NCI-H1930 (cell line): ENCODE measurements at places on chromosomes 16 and 17.

DNA sequence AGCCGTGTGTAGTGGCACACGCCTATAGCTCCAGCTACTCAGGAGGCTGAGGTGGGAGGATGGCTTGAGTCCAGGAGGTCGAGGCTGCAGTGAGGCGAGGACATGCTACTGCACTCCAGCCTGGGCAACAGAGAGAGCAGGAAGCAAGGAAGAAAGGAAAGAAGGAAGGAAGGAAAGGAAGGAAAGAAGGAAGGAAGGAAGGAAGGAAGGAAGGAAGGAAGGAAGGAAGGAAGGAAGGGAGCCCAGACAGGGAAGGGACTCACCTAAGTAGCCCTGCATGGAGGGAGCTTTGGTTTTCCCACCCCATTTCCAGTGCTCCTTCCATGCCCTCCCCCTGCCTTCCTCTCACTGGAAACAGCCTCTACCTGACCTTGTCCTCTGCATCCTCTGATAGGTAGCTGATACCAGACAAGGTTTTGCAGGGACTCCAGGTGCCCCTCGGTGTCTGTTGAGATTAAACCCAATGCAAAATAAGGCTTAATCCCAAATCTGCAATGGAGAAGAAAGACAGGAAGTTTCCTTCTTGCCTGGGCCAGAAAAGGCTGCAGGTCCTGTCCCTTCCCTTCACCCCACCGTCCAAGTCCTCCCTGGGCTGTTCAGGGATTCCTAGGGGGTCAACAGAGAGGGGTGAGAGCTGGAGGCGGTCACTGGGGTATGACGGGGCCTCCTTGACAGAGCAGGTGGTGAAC, 21.5 kb upstream of the CA4 start:
- no peak for DNase-seq

GRCh38 chr16:1097800-1098199, 1.8 kb upstream of the C1QTNF8 start:
- no peak for DNase-seq

DNA sequence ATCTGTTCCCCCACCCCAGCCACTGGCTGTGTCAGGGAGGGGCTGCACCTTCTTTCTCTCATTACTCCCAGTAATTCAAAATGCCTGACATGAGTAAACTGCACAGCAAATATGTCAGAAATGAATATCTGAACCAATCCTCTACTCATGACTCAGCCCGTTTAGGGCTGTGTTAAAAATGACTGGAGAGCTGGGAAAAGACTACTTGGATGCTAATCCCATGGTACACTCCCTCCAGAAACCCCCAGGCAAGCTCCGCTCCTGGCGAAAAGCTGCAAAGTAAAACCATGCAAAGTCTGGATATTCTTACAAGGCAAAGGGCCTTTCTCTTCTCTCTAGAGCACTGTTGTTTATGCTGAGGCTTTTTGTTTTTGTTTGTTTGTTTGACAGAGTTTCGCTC, 448.1 kb upstream of the DYNLRB2 start:
- DNase-seq: no peak

DNA sequence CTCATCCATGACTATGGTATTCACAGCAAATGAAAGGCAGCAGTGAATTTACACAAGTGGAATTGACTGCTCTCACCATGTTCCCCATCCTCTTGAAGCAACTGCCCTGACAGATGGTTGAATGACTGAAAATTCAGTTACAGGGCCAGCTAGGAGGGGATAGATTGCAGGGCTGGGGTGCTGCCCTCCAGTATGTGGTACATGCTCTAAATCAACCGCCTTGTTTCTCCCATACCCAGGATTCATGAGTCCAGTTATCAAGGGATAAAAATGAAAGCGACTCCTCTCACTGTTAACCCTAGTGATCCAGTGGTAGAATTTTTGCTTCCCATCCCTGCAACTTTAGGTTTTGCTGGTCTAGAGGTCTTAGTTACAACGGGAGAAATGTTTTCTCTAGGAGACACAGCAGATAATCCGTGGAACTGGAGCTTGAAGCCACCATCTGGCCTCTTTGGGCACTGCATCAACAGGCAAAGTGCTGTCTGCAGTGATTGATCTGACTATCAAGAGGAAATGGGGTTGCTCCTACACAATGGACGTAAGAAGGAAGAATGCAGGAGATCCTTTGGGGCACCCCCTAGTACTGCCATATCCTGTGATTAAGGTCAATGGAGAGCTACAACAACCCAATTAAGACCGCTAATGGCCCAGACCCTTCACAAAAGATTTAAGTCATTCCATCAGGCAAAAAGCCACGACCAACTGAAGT, 32.0 kb downstream of the SCPEP1 start:
- peak; percentile 49 for DNase-seq

GRCh38 chr16:78931678-78932077, 668.9 kb downstream of the MAF start:
- DNase-seq: no peak

DNA sequence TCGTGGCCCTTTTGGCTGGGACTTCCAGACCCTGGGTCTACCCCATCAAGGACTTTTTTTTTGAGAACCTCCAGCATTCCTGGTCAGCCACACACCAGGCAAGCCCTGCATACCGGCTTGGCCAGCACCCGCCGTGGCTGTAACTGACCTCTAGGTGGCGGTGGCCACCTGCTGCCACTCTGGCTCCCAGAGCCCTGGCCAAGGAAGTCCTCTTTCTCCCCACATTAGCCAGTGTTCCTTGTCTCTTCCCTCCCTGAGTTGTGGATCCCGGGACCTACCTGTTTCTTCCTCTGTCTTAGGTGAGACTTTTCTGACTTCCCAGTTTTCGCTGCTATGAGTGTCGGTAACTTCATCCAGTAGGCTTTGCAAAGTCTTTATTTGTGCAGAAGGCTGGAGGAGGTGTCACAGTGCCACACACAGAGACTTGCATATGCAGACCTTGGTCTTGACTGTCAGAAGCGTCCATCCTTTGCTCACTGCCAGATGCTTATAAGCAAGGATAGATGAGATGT, 348.3 kb downstream of the CPPED1 start:
- DNase-seq: peak; percentile 23

DNA sequence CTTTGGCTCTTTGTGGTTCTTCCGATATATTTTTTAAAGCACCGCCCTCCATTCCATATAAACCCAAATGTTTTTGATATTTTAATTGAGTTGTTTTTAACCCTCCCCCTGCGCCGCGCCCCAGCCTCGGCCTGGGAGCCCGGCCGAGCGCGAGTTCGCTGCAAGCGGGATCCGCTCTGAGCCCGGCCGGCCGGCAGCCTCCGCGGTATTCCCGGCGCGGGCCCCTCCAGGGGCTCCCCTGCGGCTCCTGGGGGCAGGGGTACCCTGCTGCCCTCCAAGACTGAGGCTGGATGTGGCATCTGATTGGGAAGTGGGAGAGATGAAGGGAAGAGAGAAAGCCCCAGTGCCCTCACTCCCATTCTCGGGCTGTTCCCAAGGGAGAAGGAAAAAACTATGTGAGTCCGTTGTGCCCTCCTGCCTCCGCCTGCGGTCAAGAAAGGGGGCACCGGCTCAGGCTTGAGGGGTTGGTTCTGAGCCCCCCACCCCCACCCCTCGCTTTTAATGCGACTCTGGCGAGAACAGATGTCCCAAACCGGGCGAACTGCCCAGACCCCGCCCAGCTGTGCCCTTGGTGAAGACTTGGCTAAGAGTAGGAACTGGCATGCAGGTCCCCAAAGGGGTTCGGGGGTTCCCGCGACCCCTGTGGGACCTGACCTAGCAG, 8.6 kb downstream of the NEUROD2 start:
- DNase-seq: no peak

DNA sequence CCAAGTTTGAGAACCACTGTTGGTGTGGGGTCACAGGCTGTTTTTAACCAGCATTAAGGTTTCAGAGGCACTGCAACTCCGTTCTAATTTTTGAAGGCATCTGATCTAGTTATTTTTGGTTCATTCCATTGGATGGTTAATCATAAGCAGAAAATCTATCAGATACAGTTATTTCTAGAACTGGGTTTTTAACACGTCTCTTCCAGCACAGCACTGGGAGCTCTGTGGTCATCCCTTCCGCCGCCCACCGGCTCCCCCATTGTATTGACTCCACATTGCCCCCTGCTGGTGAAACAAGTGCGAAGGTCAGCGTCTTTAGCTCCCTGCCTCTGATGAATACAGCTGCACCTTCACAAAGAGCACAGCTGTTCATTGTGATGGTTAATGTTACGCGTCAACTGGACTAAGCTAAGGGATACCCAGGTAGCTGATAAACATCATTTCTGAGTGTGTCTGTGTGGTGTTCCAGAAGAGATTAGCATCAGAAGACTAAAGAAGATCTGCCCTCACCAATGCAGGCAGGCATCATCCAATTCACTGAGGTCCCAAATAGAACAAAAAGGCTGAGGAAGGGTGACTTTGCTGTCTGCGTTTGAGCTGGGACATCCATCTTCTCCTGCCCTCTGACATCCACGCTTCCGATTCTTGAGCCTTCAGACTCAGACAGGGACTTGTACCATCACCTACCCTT, 8.5 kb downstream of the CCL18 start:
- peak; percentile 50 for DNase-seq

DNA sequence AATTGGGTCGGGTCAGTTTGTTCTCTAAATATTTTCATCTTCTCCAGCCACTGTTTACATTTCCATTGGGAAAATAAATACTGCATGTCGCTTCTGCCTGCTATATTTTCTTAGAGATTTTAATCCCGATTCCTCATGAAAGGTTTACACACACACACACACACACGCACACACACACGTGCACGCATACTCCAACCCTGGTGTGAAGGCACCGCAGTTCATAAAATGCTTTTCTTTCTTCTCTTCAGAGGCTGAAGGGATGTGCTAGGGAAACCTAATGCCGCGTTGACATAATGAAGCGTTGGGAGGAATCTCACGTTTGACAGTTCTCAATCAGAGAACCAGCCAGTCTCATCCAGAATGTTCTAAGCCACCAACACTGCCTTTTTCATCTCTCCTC, 222.9 kb upstream of the IRX3 start:
- no peak for DNase-seq

- DNase-seq: no peak
Observed at GRCh38 chr16:81630635-81631031, 148.5 kb upstream of the PLCG2 start.

- DNase-seq: no peak
Observed at GRCh38 chr16:57091200-57091974, 996 bp upstream of the CPNE2 start.

- no peak for DNase-seq
Observed at GRCh38 chr17:47013341-47013740, 34.3 kb upstream of the RPRML start.

- DNase-seq: no peak
Observed at GRCh38 chr16:65342231-65342866, 220.5 kb upstream of the CDH11 start.

DNA sequence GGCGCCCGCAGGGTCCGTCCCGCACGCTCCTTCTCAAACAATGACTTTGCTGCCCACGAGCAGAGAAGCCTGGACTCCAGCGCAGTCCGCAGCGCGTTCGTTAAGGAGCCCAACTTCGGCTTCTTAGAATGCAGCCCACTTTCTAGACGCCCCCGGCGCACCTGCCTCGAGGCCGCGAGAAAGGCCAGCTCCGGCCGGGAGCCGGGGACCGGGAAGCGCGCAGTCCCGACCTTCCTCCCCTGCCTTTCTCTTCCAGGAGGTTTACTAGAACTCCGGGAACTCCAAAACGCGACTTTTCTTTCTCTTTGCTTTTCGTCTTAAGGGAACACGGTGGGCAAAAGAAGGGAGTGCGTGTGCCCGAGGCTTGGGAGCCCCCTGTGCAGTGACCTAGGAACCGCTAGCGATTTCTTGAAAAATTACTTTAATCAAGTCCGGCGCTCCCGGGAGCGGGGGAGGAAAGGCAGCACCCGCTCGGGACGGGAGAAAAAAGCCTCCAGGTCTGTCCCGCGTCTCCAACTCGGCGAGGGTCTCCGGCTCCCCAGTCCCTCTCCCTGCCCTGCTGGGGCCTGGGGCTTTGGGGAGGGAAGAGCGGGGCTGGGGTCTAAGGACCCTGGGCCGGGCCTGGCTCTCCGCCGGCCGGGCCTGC, 2.6 kb downstream of the HNF1B start:
- no peak for DNase-seq

DNA sequence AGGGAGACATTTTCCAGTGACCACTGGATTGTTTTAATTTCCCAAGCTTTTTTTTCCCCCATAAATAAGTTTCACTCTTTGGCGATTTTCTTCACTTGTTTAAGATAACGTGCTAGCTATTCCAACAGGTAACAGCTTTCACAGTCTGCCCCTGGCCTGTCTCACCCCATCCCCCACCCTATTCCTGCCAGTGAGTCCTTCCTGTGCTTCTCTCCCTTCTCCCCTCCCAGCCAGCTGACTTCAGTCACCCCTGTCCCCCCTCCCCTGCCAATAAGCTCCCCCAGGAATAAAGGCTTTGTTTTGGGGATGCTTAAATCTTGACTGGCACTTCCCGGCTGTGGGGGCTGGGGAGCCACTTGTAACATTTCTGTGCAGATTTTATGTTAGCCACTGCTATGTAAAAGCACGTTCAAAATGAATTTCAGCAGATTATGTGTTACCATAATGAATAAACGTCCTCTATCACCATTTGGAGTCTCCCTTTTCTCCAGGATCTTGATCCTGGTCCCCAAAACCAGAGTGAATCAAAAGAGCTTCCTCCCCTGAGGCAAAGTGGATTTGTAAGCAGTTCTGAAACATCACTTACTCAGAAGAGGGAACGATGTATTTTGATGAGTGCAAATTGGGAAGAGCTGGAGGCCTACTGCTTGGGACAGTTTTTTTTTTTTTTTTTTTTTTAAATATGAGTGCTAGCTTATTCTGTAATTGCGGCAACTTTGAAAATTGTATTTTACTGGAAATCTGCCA, 58.2 kb downstream of the IGF2BP1 start:
- DNase-seq: no peak

GRCh38 chr17:44996304-44996703, 28.2 kb upstream of the C1QL1 start:
- no peak for DNase-seq

DNA sequence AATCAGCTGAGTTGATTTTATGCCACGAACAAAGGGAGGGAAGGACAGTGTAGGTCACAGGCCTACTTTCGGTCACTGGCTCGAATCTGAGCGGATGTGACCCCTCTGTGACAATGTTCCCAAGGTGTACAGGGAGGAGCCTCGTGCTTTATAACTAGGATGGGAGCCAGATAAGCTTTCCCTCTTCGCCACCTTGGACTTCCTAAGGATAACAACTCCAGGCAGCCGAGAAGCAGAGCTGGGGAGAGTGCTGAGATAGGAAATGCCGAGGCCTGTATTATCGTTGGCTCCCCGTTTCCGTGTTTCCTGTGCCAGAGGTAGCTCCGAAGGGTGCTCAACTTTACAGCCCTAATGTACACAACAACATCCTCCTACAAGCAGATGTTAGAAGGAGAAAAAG, 217.8 kb upstream of the IRX3 start:
- no peak for DNase-seq

- DNase-seq: no peak
Observed at GRCh38 chr17:69723741-69724140, 309.2 kb downstream of the MAP2K6 start.

GRCh38 chr16:50126183-50126582, 26.9 kb upstream of the TENT4B start:
- DNase-seq: no peak

- peak; percentile 12 for DNase-seq
Observed at GRCh38 chr17:68512960-68513474, 787 bp downstream of the PRKAR1A start.
